ENCODE measurements at places on chromosomes 1 and 21.

DNA sequence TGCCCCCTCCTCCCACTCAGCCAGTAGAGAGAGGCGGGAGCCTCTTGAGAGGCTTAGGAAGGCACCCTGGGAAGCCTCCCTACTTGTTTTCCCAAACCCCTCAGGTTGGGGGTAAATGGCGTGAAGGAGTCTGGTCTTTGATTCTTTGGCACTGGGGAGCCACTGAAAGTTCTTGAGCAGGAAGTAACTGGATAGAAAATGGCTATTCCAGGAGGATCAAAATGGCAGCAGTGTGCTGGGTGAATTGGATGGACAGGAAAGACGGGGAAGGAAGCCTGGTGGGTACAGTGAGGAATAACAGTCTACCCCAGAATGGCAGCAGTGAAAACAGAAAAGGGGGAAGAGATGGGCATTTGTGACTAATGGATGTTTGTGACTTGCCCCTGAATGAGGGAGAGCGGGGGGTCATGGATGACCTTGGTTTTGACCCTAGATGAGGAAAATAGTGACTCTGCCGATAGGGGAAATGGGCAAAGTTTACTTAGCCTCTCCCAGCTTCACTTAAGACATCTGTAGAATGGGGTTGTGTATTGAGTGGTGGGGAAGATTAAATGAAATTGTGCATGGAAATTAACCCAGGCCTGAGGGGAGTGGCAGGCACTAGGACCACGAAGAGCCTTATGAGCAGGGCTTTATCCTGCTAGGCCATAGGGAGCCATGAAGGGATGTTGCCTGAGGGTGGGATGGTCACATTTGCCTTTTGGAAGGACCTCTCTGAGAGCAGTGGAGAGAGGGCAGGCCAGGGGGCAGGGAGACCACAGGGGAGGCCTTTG is 32.7 kb downstream of the TMEM51 start:
- DNase-seq, result no peak

GRCh38 chr21:29164323-29164942 is 34.0 kb downstream of the MAP3K7CL start:
- no peak for DNase-seq

GRCh38 chr1:43776043-43776761 is 68.9 kb downstream of the ST3GAL3 start:
- DNase-seq, result no peak

- no peak for DNase-seq
Measured at GRCh38 chr1:61227857-61228550, 145.6 kb downstream of the NFIA start.

DNA sequence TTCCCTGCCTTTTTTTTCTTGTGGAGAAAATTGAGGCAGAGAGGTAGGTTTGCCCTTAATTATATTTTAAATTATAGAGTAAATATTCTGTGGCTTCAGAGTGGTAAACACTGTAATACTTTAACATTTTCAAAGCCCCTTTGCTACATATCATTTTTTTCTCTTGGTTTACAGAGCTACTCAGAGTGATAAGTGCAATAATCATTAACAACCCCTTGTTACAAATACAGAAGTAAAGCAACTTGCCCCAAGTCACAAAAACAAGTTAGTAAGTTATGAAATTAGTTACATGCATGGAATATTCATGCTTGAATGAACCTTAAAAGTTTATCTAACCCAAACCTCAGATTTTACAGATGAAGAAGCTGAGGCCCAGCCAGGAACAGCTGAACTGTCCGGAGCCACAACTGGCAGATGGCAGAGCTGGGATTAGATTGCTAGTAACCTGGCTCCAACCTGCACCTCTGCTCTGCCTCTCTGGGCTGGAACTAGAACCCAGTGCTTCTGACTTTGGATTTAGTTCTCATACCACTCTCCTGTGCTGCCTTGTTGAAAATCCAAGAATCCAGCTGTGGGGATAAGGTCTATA is 48.7 kb downstream of the TNN start:
- DNase-seq, result no peak

Data from NCI-H2081 treated with DMSO at 0.1 percent for 48 hours (cell line).